ENCODE measurements at places on chromosomes 6 and 20. TPM values are rescaled to one million over a fixed set of nuclear protein-coding genes. Genes with fewer than 3 reads are reported as not detected.

Gene CPXM1
- total RNA-seq, result 19.4 TPM

Gene SAMD3
- 7.6 TPM for total RNA-seq

Gene DEF6
- 23.1 TPM for total RNA-seq

Gene SIRPD
- total RNA-seq, result not detected

Gene PAK5
- 0.25 TPM for total RNA-seq

Gene PGK2
- total RNA-seq, result not detected

Gene TMEM74B
- total RNA-seq, result 4.2 TPM

All from vagina (tissue), 2 donors.